ENCODE measurements at places on chromosomes 2 and 18.

GRCh38 chr2:227415538-227416424, 28.0 kb upstream of the SCYGR1 start:
- DNase-seq, result no peak

- no peak for DNase-seq
Measured at GRCh38 chr2:60423505-60423904, 129.9 kb downstream of the BCL11A start.

- no peak for DNase-seq
Measured at GRCh38 chr2:55901322-55901721, 22.3 kb downstream of the EFEMP1 start.

- no peak for DNase-seq
Measured at GRCh38 chr2:33522576-33522975, 46.1 kb downstream of the RASGRP3 start.

DNA sequence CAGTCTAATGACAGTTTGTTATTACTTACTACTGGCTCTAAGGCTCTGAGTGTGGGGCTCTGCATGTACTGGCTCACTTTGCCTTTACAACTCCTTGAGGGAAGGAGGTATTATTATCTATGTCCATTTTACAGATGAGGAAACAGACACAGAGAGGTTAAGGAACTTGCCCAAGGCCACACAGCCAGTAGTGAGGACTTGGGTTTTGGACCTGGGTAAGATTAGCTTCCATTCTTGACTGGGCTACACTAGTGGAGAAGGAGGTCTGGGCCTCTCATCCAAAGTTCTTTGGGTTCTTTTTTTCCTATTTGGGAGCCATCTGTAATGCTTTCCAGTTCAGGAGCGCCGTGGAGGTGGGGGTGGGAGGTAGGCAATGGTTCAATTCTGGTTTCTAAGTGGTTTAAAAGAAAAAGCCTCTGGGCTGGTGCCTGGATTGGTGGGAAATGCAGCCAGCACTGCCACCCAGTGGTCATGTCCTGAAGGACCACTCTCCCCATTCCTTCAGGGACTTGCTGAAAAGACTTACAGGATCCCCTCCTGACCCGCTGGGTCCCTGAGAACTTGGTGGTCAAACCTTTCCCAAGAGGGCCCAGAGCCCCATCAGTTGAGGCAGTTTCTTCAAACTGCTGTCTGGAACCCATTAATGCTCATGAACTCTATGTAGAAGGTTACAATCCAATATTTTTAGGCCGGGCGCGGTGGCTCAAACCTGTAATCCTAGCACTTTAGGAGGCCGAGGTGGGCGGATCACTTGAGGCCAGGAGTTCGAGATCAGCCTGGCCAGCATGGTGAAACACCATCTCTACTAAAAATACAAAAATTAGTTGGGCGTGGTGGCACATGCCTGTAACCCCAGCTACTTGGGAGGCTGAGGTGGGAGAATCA, 38.6 kb upstream of the NOTO start:
- no peak for DNase-seq

- no peak for DNase-seq
Measured at GRCh38 chr2:24153478-24153877, 21.4 kb upstream of the FAM228A start.

GRCh38 chr18:23877371-23877770, 137.2 kb upstream of the TTC39C start:
- DNase-seq, result no peak

- no peak for DNase-seq
Measured at GRCh38 chr2:41827354-41827971, 220.4 kb upstream of the PKDCC start.

- DNase-seq, result no peak
Measured at GRCh38 chr18:34775461-34775860, 65.4 kb downstream of the DTNA start.

- DNase-seq, result no peak
Measured at GRCh38 chr2:45595721-45596435, 15.2 kb downstream of the SRBD1 start.

- DNase-seq, result no peak
Measured at GRCh38 chr2:148860037-148860436, 15.0 kb upstream of the KIF5C start.

DNA sequence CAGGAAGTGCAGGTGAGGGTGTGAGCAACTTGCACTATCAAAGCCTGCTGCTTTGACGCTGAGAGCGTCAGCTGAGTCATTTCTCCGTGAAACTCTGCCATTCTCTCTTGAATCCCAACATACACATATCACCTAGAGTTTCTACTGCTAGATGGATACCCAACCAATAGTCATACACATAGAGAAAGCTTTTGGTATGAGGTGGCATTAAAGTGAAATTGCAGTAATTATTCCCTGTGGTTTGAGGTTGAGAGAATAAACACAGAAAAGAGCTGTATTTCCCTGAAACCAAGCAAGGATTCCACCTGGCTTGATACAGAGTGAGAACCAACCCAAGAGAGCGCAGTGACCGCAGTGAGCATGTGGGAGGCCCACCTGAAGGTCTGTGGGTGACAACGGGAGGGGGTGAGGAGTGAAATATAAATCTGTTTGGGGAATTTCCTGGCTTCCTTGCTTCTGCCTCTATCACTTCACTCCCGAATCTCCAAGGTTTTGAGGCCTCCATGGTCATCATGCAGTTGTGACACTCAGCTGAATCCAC, 28.8 kb upstream of the TMEM18 start:
- DNase-seq, result no peak

- no peak for DNase-seq
Measured at GRCh38 chr2:98310010-98310409, 36.2 kb upstream of the CNGA3 start.

DNA sequence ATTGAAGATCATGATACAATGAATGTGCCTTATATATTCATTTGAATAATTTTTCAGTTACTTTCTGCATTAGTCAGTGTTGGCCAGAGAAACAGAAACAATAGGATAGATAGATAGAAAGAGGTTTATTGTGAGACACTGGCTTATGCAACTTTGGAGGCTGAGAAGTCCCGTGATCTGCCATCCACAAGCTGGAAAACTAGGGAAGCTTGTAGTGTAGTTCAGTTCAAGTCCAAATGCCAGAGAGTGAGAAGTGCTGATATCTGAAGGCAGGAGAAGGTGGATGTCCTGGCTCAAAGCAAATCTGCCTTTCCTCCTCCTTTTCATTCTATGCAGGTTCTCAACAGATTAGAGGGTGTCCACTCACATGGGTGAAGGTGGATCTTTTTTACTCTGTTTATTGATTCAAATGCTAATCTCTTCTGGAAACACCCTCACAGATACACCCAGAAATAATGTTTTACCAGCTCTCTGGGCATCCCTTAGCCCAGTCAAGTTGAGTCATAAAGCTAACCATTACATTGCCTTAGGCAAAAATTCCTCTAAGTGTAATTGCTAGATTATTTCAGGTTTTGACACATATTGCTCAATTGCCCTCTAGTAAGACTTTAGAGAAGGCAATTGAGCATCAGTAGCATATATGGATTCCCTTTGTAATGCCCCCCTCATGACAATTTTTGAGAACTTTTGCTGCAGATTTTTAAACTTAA, 341.4 kb downstream of the LPIN1 start:
- DNase-seq, result no peak

- no peak for DNase-seq
Measured at GRCh38 chr2:237509905-237510304, 22.9 kb downstream of the MLPH start.

DNA sequence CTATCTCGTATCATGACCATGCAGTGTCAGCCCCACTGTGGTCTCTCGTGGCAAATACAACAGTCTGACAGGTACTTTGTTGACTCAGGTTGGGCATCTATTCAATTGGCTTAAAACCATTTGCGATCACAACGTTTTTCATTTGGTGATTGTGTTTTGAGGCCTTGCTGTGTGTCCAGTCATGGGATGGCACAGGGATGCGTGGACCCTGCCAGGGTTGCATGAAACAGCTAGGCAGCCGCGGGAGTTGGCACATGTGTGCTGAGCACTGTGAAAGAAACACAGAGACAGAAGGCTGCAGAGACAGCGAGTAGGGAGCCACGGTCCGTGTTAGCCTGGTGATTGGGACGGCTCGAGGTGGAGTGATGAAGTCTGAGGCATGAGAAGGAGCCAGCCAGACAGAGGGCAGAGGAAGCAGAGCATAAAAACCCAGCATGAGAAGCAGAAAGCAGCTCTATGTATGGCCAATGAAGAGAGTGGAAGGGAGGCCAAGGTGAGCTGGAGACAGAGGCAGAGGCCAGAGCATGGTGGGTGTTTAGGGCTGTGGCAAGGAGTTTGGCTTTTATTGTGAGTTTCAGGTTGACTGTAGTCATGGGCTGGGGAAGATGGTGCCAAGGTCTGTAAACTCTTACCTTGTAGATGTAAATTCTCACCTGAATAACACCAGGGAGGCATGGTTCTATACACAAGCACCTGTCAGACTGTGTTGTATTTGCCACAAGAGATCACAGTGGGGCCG, 31.8 kb upstream of the IL1R1 start:
- no peak for DNase-seq

DNA sequence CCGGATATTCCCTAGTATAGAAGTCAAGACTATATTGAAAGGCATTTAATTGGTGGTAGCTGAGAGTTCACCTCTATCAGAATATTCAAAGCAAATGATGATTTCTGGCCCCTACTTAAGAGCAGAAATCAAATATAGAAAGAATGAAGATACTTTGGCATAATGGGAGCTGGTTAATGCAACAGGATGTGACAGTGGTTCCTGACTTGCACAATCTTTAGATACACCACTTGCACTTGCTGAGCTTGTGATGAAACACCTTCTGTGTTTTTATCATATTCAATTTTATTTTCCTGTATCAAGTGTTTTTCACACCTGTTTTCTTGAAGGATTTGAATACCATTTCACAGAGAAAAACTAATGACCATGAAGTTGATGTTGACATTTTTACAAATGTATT, 124.1 kb upstream of the CDH19 start:
- no peak for DNase-seq

DNA sequence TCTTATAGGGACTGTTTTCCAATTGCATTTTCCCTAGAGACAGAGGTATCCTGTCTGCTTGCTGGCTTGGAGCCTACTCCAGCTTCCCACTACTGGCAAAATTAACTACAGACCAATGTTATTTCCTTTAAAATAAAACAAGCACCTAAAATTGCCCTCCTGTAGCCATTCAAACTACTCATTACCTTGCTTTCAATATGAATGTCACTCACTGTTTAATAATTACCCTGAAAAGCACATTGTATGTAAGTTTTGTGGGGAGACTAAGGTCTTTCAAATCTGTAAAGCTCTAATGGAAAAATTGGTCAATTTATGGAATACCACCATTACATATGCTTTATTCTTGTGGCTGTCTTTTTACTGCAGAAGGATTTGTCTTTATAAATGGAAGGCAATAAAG, 87.3 kb downstream of the DOCK10 start:
- no peak for DNase-seq

- DNase-seq, result no peak
Measured at GRCh38 chr2:66576561-66577320, 141.8 kb downstream of the MEIS1 start.

- no peak for DNase-seq
Measured at GRCh38 chr2:44119878-44120277, 48.8 kb upstream of the PPM1B start.

- no peak for DNase-seq
Measured at GRCh38 chr2:198293281-198293680, 488.9 kb downstream of the PLCL1 start.

DNA sequence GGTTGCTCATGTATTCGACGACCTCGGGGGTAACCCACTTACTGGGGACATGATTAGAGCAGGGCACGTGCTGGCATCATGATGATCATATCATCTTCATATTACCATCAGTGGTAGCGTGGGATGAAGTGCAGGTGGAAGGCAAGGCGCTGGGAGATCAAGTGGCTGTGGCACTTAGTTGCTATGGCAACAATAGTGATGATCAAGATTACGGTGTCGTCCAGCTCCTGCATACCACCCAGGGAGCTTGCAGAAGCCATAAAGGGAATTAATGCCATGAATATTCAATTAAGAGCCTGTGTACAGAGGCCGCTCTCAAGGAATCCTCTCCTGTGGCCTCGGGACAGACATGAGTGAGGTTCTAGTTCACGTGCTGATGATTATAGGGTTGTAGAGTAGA, 237.2 kb upstream of the COPS8 start:
- peak; percentile 64 for DNase-seq

DNA sequence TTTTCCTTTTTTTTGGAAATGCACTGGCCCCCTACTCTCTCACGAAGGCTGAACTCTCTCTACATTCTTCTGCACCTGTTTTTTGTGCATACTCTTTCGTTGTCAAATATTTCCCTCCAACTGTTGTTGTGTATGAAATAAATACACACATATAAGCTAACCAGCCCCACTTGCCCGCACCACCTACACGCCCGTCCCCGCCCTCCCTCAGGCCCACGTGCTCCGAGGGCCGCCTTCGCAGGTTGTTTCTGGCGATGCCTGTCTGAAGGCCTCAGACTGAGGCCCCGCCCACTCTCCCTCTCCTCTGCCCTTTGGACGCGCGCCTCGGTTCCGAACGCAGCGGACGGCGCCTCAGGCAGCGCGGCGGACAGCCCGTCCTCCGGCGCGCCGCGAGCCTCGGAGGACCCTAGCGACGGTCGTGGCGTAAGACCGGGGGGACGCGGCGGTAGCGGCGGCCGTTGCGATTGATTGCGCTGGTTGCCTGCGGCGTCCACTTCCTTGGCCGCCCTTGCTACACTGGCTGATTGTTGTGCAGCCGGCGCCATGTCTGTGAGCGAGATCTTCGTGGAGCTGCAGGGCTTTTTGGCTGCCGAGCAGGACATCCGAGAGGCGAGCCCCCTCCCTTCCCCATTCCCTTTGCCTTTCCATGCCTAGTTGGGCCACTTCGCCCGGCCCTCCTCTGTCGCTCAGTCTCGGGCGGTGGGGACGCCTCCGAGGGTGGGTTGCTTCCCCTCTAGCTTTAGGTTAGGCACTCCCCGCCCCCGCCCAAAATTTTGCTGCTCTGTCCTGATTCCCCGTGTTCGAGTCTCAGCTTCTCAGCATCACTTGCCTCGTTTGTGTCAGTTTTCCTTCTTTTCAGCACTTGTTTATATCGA, at the start of gene TSN:
TSS of gene TSN (plus strand) at position 415 of the 875 bp plus-strand sequence. CDS start at position 544, 129 bp downstream.
- peak; percentile 90 for DNase-seq

DNA sequence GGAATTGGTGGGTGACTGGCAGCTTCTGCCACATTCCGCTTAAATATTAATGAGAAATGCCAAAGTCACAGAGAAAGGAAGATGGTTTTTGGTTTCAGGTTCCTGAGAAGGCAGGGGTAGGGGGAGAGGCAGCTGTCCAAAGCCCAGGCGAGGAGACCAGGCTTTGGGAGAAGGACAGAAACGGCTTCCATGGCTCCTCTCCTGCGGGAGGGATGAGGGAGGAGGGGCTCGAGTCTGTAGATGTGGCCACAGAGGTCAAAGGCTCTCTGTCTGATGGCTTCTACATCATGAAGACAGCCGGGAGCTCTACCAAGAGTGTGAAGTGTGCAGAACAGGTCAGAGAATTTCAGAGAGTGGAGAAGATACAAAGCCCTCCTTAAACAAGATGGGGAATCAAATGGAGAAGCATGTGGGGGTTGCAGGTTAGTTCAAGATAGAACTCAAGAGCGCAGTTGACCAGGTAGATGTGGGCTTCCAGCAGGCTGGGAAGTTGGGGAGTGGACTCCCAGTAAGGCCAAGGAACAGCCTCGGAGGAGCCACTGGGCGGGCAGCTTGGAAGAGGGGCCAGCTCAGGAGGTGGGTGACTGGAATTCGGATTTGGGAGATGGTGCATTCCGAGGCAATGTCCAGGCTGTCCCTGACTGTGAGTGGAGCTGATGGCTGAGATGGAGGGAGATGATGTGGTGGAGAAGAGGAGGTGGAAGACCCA, 23.8 kb upstream of the HPCAL1 start:
- DNase-seq, result no peak

- peak; percentile 27 for DNase-seq
Measured at GRCh38 chr2:174180165-174180724, 68.1 kb downstream of the OLA1 start.

- DNase-seq, result no peak
Measured at GRCh38 chr2:98172951-98173350, 86.0 kb downstream of the VWA3B start.

- DNase-seq, result no peak
Measured at GRCh38 chr2:63465633-63466032, 122.6 kb downstream of the WDPCP start.
